Sigmoid colon (tissue), 7 donors: ENCODE measurements at places on chromosomes 2 and 18. TPM values are rescaled to one million over a fixed set of nuclear protein-coding genes. Genes with fewer than 3 reads are reported as not detected.

Gene OST4
- total RNA-seq = 413 TPM

Gene VIT
- 13.2 TPM for total RNA-seq

Gene C2orf78
- not detected for total RNA-seq

Gene ITGA6
- 21.6 TPM for total RNA-seq

Gene TAF4B
- total RNA-seq = 9.1 TPM

Gene RTKN
- total RNA-seq = 20.0 TPM

Gene SP100
- total RNA-seq = 106 TPM

Gene LIMS3
- total RNA-seq = 4.1 TPM

Gene SERPINB13
- not detected for total RNA-seq

Gene MATN3
- total RNA-seq = 0.82 TPM

Gene ZC3H8
- 22.2 TPM for total RNA-seq

Gene UGT1A3
- total RNA-seq = not detected

Gene STAMBP
- 23.5 TPM for total RNA-seq

Gene RBM43
- 9.7 TPM for total RNA-seq

Gene HOXD8
- total RNA-seq = 19.1 TPM

Gene LYPD6B
- total RNA-seq = not detected

Gene SPHKAP
- total RNA-seq = 0.41 TPM

Gene ACTG2
- total RNA-seq = 5,559 TPM

Gene KIF5C
- total RNA-seq = 7.6 TPM

Gene MYO7B
- total RNA-seq = 1.4 TPM

Gene CDK15
- total RNA-seq = 0.28 TPM

Gene C2orf66
- not detected for total RNA-seq

Gene DNAJC10
- 48.5 TPM for total RNA-seq

Gene SCYGR4
- not detected for total RNA-seq

Gene RAD51AP2
- not detected for total RNA-seq

Gene GALR1
- total RNA-seq = 0.28 TPM

Gene VWC2L
- not detected for total RNA-seq

Gene OBSL1
- total RNA-seq = 83.6 TPM

Gene HMSD
- total RNA-seq = not detected
